Upper lobe of left lung (tissue), 6 donors: ENCODE measurements at places on chromosomes 7 and 10. TPM values are rescaled to one million over a fixed set of nuclear protein-coding genes. Genes with fewer than 3 reads are reported as not detected.
A peak's percentile ranks its signal among the peaks of the same experiment; 100 is the strongest.

- DNase-seq = no peak
Observed at GRCh38 chr10:51063166-51063565, 11.1 kb upstream of the PRKG1 start.

- no peak for DNase-seq
Observed at GRCh38 chr7:30589111-30589510, 5.6 kb upstream of the GARS1 start.

- no peak for DNase-seq
Observed at GRCh38 chr7:65342723-65343629, 30.7 kb upstream of the ZNF92 start.

DNA sequence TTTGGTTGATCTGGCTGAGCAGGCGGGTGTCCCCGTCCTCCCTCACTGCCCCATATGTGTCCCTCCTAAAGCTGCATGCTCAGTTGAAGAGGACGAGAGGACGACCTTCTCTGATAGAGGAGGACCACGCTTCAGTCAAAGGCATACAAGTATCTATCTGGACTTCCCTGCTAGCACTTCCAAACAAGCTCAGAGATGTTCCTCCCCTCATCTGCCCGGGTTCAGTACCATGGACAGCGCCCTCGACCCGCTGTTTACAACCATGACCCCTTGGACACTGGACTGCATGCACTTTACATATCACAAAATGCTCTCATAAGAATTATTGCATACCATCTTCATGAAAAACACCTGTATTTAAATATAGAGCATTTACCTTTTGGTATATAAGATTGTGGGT, 26.9 kb upstream of the TRIM56 start:
- no peak for DNase-seq

DNA sequence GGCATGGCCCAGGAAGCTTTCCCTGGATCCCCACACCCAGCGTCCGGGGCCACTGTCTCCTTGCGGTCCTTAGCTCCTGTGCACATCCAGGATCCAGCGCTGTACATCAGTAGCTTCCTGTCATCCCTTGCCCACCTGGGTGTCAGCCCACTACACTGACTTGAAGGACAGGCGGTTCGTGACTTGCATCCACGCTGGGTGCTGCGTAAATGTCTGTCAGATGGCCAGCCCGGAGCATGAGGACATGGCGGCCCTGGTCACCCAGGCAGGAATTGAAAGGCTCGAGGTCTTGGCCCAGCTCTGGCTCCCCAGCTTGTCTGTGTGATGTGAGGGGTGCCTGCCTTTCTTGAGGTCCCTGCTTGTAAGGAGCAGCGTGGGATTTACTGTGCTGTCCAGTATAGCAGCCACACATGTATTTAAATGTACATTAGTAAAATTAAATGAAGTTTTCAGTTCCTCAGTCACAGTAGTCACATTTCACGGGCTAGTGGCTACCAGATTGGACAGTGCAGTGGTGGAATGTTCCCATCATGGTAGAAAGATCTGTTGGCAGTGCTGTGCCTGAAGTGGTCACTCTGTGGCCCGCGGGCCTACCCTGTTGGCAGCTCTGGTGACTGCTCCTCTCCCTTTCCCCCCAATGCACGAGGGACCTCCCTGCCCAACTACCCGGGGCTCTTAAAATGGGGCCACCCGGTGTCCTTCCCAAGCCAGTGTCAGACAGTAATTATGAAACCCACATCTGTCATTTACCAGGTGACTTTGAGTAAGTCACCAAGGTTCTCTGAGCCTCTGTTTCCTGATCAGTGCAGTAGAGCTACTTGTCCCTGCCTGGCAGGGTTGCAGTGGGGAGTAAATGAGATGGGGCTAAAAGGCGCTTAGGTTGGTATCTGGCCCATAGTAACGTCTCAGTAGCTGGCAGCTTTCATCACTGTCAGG, 97.8 kb upstream of the PPIF start:
- DNase-seq = no peak

The DYDC1 gene
- total RNA-seq = 8.7 TPM

- DNase-seq = no peak
Observed at GRCh38 chr10:29098423-29098822, 190.4 kb upstream of the LYZL1 start.

The DPYSL4 gene
- 2.2 TPM for total RNA-seq

The AOC1 gene
- 0.88 TPM for total RNA-seq

GRCh38 chr10:124722798-124723783, 21.1 kb downstream of the FAM53B start:
- DNase-seq = peak; percentile 73

DNA sequence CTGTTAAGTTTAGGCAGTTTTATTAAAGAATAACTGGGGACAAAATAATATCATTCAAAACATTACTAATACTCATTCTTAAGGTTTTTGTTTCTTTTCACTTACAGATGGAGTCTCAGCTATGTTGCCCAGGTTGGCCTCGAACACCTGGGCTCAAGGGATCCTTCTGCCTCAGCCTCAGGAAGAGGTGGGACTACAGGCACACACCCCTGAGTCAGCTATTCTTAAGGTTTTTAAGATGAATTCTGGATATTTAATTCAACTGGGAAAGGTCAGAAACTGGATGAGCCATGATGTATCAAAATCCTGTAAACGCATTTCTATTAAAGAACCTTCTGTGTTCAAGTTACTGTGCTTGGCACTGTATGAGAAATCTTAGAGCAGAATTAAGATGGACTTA, 3.5 kb downstream of the OAT start:
- DNase-seq = no peak

DNA sequence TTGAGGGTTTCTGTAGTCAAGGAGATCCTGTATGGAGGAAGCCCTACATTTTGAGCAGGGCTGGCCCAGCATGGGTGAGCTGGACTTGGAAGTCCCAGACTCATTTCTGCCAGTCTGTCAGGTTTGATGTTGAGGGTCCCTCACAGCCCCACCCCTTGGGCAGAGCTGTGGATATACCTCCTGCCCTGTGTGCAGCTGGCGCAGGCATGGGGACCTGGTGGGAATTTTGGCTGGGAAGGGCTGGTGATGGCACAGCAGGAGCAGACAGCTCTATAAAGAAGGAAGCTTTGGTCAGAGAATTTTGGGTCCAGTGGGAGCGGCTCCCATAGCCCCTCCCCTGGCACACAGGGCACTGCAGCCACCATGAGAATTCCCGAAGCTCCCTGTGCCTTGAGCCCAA, 482.6 kb downstream of the RPS24 start:
- DNase-seq = peak; percentile 13

The AKR1B15 gene
- total RNA-seq = not detected

- no peak for DNase-seq
Observed at GRCh38 chr7:106625678-106626301, 35.2 kb downstream of the CCDC71L start.

The MLXIPL gene
- 11.3 TPM for total RNA-seq

The ECHDC3 gene
- total RNA-seq = 32.0 TPM

DNA sequence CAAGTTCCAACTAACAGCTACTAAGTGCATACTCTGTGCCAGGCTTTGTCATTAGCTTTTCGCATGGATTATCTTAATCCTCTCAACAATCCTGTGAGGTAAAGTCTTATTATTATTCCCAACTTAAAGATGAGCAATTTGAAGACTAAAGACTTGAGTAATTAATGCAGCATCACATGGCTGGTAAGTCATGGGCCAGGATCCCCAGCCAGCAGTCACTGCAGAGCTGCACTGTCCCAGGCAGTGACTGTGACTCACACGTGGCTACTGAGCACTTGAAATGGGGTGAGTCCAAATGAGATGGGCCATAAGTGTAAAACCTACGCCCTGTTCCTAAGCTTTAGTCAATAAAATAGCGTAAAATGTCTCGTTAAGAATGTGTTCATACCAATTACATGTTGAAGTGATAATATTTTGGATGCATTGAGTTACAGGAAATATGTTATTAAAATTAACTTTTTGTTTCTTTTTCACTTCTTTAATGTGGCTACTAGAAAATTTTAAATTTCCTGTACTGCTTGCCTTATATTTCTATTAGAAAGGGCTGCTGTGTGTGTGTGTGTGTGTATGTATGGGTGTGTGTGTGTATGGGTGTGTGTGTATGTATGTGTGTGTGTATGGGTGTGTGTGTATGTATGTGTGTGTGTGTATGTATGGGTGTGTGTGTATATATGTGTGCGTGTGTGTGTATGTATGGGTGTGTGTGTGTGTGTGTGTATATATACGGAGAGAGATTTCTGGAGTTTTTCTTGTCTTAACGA, 756.3 kb downstream of the AUTS2 start:
- DNase-seq = no peak

- DNase-seq = no peak
Observed at GRCh38 chr7:125573126-125573525, 643.5 kb upstream of the POT1 start.

The MGAM2 gene
- 0.46 TPM for total RNA-seq

The HPSE2 gene
- 0.15 TPM for total RNA-seq

- DNase-seq = no peak
Observed at GRCh38 chr10:83274088-83274487, 865.2 kb upstream of the GHITM start.

DNA sequence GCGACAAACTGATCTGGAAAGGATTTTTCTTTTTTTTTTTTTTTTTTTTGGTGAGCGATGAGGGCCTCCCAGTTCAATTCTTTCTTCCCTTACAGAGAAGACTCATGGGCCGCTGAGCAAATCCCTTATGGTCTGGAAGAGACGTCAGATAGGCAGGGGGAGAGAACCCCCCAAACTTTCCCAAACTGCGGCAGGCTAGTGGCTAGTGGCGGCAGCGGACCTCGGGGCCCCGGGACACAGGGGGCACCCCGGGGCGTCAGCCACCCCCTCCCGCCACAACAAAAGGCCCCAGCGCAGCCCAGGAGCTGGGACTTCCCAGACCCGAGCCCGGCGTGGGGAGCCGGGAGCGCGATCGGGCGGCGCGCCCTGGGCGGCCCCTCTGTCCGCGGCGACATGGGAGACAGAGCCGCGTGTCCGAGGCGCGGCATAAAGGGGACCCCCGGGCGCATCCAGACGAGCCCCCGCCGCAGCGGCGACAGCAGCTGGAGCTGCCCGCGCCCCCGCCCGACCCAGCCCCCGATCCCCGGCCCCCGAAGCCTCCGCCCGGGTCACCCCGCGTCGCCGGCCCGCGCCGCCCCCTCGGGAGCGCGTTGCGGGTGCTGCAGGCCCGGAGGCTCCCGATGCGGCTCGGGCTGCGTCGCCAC, 755 bp downstream of the FAM171A1 start:
- DNase-seq = peak; percentile 87

DNA sequence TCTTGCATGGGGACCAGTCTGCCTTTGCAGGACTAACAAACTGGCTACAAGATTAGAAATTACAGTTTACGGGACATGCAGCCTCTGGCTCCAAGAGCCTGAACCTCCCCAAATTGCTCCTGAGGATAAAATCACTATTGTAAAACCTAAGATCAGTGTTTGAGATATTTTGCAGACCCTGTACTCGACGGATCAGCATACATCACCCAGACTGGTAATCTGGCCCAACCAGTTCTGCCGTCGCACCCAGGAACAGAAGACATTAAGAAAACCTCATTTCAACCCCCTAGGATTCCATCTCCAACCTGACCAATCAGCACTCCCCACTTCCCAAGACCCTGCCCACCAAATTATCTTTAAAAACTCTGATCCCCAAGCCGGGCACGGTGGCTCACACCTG, 27.1 kb upstream of the DNMBP start:
- no peak for DNase-seq

GRCh38 chr10:132590094-132590751, 52.6 kb downstream of the INPP5A start:
- no peak for DNase-seq

- DNase-seq = no peak
Observed at GRCh38 chr7:149586646-149587645, 89.3 kb upstream of the ZNF746 start.

DNA sequence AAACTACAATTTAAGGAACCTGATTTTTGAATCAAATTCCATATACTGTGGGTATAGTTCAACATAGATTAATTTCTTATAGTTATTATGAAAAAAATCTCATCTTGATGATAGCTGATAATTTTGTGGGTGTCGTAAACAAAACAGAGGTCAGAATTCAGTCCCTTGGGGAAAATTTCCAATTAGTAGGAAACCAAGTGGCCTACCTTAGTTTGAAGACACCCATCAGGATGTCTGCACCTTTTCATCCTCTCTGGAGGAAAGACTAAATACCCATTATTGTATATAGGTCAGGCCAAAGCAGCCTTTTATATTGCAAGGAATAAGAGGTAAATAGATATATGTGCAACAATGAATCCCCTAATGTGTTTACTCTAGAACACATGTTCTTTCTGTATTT, 6.4 kb downstream of the IKZF1 start:
- no peak for DNase-seq
